A549 (cell line): ENCODE measurements at places on chromosomes 1 and 21.
A peak's percentile ranks its signal among the peaks of the same experiment; 100 is the strongest.

GRCh38 chr1:39063191-39063590 lies 37.0 kb downstream of the NDUFS5 start:
- DNase-seq: no peak

DNA sequence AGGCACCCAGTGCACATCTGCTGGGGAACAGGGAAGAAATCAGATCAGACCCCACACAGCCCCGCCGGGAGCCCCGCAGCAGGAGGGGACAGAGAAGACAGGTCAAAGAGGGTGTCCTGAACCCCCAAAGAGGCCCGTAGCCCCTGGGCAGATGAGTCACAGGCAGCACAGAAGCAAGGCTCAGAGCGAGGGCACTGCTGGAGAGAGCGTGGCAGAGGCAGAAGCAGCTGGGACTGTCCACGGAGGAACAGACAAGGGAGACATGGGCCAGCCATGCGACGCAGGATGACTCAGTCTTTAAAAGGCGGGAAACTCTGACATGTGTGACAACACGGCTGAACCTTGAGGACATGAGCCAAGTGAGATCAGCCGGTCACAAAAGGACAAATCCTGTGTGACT lies 14.5 kb upstream of the PRDM16 start:
- DNase-seq: no peak

DNA sequence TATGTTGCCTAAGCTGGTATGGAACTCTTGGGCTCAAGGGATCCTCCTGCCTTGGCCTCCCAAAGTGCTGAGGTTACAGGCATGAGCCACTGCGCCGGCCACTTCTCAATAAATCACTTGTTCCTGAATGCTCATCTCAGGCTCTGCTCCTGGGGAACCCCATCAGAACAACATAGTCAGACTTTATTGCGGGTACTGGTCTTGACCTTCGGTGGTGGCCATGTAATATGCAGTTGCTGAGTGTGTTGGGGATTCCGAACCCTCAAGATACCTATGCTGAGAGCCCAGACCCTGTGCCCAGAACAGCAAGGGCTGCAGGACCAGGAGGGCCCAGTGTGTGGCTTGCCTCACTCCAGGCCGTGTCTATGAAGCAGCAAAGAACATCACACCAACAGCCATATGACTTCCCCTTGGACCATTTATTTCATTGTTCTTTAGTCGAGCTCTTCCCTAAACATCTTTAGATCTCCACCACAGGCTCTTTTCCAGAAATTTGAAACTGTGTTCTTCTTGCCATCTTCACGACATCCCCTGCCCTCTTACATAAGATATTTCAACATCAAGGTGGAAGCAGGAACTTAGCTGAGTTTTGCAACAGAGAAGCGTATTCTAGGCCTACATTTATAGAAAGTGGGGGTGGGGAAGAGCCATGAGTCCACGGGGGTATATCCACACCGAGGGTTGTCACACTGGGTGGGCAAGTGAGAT lies 12.7 kb upstream of the SDHB start:
- DNase-seq: no peak

- DNase-seq: no peak
These were observed 1.1 kb downstream of the ARHGAP30 start for GRCh38 chr1:161068306-161069234.

DNA sequence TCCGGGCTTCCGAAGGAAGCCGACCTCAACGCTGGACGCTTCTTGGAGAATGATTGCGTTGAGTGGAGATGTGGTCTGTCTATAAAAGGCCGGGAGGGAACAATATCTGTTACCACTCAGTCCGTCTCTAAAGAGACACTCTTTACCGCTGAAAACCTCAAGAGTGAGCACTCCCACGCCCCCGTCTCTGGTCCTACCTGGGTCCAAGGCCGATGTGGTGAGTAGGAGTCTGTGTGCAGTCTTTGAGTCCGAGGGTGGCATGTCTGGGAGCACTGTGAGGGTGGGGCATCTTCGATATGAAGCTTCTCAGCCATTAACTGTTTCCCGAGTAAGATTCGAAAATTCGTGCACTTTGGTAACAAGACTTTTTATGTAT lies 576 bp downstream of the ZFP69 start:
- DNase-seq: no peak

DNA sequence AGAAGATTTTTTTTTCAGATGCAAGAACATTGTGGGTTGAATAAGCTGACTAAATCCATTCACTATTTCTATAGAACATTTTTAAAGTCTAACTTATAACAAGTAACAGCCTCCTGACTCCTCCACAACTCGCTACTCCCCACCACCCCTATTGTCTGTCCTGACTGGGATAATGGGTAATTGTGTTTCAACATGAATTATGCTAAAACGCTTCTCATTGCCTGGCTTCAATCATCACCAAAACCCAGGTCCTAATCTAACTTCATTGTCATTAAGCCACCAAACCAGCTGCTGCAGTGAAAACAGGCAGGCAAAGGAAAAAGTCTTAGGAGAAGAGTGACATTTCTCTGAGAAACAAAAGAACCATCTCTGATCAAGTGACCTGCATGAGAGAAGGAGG lies 30.0 kb downstream of the TNR start:
- no peak for DNase-seq

GRCh38 chr1:240538776-240539430 lies 73.1 kb downstream of the GREM2 start:
- no peak for DNase-seq

GRCh38 chr1:6282577-6283270 lies 21.8 kb upstream of the GPR153 start:
- DNase-seq: no peak

DNA sequence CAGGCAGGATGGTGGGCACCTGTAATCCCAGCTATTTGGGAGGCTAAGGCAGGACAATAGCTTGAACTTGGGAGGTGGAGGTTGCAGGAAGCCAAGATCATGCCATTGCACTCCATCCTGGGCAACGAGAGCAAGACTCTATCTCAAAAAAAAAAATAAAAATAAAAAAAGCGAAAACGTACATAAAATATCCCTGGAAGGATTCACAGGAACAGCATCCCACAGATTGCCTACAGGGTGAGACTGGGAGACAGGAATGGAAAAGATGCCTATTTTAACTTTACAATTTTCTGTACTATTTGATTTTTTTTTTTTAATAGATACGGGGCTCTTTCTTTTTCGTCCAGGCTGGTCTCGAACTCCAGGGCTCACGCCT lies 604 bp upstream of the NBPF3 start:
- no peak for DNase-seq

GRCh38 chr1:233005156-233005555 lies 54.7 kb downstream of the NTPCR start:
- DNase-seq: no peak

DNA sequence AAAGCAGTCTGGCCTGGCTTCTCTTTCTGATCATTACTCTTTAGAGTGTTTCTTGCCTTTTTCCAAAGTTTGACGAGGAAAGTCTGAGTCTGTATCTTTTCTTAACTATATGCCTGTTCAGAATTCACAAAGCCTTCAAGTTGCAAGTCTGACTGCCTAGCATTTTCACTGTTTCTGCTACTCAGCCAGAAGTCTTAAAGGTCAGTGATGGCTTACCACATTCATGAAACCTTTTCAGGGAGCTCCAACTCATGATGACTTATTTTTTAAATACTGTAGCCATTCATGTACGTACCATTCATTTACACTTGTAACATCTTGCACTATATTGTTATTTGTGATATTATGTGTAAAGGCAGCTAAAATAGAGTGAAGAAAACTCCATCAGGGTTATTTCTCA lies 58.2 kb downstream of the TNFSF4 start:
- no peak for DNase-seq

- no peak for DNase-seq
These were observed 44.6 kb upstream of the TMEM125 start for GRCh38 chr1:43225168-43225567.

DNA sequence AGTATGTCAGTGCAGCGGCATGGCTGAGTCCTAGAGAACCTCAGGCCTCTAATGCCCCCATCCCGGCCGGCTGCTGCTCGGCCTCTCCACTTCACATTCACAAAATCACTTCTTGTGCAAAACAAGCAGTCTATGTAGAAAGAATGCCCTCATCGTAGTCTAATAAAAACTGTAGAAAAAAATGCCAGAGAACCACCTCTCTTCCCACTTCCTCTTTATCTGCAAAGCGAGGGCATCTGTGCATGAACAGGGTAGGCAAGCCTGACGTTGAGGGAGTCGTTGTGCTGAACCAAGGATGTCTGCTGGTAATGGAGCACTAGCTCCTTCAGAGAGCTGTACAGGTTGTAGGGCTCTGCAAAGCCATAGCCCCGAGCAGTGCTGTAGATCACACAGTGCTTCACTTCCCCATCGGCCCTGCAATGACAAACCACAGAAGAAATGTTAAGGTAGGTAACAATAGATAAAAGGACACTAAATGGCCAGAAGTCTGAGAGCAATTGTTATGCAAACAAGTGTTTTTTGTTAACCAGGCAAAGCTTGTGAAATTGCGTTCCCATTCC lies 88.9 kb downstream of the PIK3R3 start:
- DNase-seq: no peak

DNA sequence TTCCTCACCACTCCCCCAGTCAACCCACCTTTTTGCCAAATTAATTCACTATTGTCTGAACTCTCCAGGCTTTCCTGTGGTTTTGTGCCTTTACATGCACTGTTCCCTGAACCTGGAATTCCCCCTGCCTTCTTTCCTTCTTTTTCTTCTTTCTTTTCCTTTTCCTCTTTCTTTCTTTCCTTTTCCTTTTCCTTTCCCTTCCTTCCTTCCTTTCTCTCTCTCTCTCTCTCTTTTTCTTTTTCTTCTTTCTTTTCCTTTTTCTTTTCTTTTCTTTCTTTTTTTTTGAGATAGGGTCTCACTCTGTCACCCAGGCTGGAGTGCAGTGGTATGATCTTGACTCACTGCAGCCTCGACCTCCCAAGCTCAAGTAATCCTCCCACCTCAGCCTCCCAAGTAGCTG lies 56.6 kb upstream of the CDC42BPA start:
- no peak for DNase-seq

GRCh38 chr1:43303471-43304313 lies 2.9 kb downstream of the TIE1 start:
- no peak for DNase-seq

DNA sequence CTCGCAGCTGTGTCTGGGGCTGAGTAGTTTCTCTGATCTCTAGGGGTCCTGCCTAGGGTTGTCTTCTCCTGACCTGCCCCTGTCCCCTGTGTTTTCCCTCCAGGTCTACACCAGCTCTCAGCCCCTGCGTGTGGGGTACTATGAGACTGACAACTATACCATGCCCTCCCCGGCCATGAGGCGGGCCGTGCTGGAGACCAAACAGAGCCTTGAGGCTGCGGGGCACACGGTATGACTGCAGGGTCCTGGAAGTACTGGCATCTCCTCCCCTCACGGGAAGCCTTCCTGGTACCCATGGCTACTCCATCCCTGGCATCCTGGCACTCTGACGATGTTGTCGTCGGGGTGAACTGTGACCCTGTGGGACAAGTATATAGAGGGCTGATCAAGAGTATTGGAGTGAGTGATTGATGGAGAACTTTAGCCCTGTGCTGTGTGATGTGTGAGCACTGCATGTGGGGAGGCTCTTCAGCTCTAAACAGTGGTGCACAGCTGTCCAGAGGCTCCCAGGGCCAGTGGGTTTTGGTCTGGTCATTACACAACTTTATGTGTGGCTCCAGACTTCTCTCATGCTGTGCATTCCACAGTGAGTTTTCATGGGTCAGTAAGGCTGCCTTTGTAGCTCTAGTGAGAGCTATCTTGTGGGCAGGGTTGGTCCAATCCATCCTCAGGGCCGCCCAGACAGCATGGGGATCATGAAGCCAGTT lies 14.4 kb downstream of the FAAH start:
- DNase-seq: no peak

GRCh38 chr21:34910396-34910795 lies 138.7 kb downstream of the RUNX1 start:
- DNase-seq: no peak

DNA sequence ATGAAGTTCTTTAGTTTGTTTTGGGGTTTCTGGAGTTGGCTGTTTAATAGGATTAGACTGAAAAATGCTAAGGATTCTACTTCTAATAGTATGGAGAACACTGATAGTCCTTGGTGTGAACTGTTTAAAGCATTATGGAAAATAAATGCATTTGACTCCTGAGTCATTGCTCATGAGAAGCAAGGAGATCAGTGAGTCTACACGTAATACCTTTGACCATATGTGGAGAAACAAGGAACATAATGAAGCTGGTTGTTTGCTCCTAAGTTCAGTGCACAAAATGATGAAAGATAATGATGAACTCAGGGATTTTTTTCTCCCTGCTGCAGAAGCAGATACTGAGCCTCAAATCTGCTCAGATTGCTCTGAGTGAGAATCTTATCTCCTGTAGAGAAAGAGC lies 158.9 kb upstream of the COL11A1 start:
- DNase-seq: no peak

GRCh38 chr1:34101151-34101550 lies 63.9 kb downstream of the CSMD2 start:
- no peak for DNase-seq

DNA sequence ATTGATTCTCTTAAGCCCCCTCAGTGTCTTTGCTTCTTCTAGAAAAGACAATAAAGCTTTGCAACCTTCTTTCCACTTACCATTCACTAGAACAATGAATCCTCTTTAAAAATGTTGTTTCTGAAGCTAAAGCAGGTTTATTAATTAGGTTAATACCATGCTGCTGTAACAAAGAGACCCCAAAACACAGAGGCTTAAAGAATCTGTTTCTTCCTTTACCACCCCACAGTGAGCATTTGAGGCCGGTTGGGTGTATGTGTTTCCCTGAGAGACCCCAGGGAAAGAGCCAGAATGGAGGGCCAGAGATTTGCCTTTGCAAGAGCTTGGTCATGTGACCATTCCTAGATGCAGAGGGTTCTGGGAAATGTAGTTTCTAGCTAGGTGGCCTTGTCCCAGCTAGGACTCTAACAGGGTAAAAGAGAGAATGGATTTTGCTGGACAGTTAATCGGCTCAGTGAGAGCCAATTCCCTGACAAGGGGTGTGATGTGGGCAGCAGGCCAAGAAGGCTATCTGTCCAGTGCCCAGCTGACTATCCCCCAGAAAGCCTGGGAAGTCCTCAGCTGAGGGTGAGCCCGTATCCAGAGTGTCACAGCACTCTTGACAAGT lies 191.8 kb upstream of the TMEM51 start:
- DNase-seq: no peak

DNA sequence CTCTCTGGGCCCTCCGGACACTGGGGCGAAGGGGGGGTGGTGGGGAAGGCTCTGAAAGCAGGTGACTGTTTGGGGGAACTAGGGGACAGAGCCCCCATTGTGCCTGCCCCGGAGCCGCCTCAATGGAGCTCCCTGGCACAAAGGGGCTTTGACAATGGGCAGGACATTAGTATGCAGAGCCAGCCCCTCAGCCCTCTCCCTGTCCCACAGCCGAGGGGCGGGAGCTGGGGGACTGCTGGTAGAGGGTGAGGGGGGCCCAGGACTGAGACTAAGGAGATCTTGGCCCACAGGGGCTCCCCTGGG lies 7.8 kb downstream of the KCNJ10 start:
- DNase-seq: no peak

GRCh38 chr1:93845538-93846205 lies 33.3 kb downstream of the DNTTIP2 start:
- DNase-seq: peak; percentile 18

GRCh38 chr1:242211254-242212022 lies 212.5 kb upstream of the MAP1LC3C start:
- DNase-seq: no peak
